ENCODE measurements at places on chromosomes 11 and 22.

DNA sequence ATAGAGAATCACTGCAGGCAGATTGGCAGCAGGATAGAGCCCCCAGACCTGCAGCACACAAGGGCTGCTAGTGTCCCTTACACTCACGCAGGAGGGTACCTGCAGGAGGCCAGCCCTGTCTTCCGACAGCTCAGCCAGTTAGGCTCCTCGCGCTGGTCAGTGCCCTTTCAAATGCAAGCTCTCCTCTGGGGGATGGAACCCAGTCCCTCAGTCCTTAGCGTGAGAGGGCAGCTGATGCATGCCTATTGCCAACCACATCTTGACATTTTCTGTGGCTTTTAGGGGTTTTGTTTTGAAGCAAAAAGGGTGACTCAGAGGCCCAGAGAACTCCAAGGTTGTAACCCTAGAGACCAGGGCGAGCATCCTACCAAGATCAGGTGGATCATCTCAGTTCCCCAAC, 40.0 kb downstream of the WNT11 start:
- peak; percentile 29 for DNase-seq

DNA sequence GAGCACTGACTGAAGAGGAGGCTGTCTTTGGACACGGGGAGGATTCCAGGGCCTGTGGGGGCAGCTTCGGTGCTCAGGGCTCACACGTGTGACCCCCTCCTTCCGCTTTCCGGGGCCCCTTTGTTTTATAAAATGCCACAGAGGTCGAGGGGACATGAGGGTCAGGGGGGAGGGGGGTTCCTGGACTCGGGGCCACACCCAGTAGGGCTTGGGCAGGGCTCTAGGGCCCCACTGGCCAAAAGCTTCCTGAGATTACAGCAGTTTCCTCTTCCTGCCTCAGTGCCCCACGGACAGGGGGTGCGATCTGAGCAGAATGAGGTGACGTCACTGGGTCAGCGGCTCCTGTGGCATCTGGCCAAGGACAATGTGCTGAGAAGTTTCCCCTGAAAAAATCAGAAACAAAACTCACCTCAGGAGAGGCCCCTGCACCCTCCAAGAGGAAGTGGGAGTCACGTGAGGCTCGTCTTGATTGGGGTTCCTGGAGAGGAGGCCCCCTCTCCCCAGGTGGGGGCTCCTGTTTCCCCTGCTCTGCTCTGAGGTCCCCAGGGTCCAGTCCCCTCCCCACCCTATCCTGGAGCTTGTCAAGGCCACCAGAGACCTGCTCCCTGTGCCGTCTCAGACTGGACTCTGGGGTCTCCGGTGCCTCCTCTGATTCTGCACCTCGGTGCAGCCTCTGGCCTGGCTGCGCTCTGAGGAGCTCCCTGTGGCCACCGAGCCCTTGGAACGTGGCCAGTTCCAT, 6.4 kb upstream of the IFITM3 start:
- peak; percentile 77 for DNase-seq

DNA sequence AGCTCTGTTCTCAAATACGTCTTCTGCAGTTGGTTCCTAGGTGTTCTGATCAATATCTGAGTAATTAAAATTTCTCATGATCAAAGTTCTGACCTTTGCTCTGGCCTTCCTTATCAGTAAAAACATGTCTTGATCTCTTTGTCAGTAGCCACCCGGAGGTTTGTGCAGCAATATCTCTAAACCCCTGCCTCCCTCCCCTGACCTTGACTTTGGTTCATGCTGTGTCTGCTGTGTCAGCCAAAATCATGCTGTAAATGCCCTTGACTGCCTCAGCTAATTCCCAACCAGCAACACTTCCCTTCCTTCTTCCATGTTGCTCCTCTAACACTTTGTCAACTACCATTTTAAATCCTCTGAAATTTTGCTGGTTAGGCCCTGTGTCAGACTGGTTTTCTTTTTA, 424.7 kb downstream of the FAM181B start:
- no peak for DNase-seq

- no peak for DNase-seq
Measured at GRCh38 chr11:118439646-118440045, 3.4 kb downstream of the KMT2A start.

DNA sequence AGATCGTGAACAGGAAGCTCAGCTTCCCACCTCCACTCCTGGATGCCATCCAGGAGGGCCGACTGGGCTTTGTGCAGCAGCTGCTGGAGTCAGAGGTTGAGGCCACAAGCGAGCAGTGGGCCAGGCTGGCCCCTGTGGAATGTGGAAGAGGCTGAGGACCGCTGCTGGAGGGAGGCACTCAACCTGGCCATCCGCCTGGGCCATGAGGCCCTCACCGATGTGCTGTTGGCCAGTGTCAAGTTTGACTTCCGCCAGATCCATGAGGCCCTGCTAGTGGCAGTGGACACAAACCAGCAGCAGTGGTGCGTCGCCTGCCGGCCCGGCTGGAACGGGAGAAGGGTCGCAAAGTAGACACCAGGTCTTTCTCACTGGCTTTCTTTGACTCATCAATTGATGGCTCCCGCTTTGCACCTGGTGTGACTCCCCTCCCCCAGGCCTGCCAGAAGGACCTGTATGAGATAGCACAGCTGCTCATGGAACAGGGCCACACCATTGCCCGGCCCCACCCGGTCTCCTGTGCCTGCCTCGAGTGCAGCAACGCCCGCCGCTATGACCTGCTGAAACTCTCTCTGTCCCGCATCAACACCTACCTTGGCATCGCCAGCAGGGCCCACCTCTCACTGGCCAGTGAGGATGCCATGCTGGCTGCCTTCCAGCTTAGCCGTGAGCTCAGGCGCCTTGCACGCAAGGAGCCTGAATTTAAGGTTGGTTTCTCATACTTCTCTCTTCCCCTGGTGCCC, 24.9 kb downstream of the ART5 start:
- DNase-seq, result no peak

- no peak for DNase-seq
Measured at GRCh38 chr11:1302461-1303125, 6.8 kb downstream of the TOLLIP start.

DNA sequence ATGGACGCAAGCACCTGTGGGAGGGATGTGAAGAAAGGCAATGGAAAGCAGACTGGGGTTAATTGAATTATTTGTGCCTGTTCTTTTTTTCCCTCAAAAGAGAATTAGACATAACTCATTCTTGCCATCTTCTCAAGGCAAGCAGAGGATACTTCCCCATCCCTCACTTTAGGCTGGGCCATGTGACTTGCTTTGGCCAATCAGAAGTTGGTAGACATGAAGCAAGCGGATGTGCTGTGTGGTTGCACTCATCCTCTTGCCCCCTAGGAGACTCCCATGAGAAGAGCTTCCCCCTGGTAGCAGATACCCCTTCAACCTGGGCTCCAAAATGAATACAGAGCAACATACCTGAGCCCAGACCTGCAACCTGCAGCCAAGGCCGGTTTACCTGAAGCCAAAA, 124.4 kb upstream of the ZC3H12C start:
- no peak for DNase-seq

- DNase-seq, result no peak
Measured at GRCh38 chr11:59261150-59261549, 48.4 kb upstream of the MPEG1 start.

GRCh38 chr11:28318871-28319270, 210.7 kb downstream of the METTL15 start:
- no peak for DNase-seq

- no peak for DNase-seq
Measured at GRCh38 chr22:33601062-33601461, 319.2 kb downstream of the LARGE1 start.

DNA sequence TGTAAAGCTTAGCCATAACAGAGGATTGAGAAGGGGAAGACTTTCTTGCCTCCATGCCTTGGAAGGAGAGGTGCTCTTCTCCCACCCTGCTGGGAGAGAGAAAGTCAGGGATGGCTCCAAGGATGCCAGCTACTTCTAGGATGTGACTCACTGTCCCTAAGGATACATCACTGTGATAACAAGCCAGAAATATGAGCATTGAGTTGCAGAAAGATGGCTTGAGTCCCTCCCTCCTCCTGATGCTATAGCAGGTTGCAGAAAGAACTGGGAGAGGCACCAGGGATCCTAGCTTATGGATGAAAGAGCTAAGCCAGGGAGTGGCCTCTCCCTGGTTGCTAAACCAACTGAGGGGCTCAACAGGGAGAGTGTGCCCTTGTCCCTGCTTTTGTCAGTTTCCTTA, 27.8 kb upstream of the FJX1 start:
- DNase-seq, result no peak

DNA sequence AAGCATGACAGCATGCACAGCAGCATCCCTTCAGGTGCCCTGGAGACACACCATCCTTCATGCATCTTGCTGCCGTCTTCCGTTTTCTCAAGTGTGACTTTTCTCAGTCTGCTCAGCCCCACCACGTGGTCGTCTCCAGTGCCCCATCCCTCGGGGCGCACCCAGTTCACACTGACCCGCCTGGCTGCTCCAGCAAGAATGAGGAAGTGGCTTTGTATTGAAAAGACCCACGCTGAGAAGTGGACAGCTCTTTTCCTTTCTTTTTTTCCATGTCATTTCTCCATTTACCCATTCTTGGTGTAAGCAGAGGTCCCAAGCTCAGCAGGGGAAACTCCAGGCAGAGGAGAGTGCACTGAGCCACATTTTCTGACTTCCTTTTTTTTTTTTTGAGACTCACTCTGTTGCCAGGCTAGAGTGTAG, 14.5 kb downstream of the SERPINH1 start:
- DNase-seq, result no peak

DNA sequence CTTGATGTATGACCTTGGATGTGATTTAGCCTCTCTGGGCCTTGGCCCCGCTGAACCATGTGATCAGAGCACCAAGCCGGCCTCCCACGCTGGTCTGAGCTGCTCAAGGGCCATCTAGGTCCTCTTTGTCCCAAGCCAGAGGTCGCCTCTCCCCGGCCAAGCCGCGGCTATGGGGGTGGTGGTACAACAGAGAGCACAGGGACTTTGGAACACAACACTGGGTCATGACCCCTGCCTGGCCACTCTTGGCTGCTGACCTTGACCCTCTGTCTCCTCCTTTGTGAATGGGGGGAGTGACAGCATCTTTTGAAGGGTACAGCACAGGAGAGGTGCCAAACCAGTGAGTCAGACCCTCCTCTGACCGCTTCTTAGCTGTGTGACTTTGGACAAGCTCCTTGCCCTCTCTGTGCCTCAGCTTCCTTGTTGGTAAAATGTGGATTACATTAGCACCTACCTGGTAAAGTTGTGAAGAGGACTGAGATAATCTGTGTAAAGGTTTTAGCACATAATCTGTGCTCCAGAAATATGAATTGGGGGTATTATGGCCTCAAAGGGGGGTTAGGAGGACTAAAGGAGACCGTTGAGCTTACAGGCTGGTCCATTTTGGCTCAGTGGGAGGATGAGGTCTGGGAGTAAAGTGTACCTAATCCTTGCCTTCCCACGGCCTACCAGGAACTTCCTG, 4.7 kb downstream of the SCYL1 start:
- DNase-seq, result no peak

DNA sequence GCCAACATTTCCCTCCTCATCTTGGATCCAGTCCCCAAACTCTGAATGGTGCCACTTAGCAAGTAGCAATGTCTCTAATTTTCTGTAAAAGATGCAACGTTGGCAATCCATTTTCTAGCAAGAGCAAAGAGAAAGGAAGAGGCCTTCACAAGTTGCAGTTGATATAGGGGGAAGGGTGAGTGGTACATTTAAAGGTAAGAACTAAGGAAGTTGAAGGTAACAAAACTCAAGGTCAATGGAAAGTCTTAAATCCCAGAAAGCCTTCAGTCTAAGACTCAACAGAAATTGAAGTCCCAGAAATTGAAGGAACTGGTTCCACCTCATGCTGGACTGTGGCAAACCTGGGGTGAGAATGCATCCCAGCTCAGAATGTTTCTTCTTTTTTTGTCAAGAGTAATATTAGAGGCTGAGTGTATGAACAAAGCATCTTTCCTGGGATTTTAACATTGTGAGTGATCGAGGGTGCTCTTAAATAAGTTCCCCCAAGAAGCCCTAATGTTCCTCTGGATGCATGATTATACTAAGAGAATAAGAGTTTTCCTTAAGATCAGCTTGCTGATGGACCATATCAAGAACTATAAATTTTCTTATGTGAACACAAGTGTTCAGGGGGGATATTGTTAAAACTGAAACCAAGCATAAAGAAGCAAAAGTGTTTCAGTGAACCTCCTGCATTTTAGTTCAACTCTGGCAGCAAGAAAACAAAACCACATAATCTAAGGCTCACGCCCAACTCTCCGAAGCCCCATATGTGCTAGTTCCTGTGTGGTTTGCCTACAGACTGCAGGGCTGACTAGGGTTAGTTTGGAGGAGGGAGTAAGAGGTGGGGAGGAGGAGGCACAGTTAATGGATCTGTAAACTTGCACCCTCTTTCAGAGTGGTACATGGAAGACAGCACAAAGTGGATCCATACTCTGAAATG, at the start of gene GRAP2:
GRAP2 (plus strand) TSS at position 779 of the 922 bp plus-strand sequence. CDS start 46,023 bp downstream, outside the sequence.
- DNase-seq, result peak; percentile 62

DNA sequence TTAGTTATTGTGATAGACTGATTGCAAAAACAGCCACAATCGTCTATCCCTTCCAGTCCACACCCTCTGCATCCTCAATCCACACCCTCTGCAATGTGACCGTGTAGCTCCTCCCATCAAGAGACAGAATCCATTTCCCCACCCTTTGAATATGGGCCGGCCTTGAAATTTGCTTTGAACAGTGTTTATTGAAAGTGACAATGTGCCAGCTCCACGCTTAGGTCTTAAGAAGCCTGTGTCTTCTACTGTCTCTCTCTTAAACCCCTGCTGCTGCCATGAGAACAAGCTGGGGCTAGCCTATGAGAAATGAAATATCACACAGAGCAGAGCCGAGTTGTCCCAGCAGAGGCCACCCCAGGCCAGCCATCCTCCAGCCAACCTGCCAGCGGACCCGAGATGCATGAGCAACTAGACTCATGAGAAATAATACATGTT, 22.3 kb upstream of the MICAL2 start:
- DNase-seq, result no peak

DNA sequence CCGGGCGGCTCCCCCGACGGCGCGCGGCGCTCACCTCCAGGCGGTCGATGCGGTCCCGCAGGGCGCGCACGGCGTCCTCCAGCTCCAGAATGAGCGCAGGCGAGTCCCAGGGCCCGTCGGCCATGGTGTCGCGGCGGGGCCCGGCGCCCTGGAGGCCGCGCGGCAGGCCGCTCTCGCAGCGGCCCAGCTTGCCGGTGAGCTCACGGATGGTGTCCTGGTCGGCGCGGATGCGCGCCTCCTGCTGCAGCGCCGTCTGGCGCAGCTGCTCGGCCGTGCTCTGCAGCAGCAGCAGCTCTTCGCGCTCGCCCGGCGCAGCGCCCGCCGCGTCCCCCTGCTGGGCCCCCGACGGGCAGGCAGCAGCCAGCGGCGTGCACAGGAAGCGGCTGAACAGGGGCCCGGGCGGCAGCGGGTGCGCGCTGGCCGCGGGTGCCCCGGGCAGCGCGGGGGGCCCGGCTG, 599 bp downstream of the NPTXR start:
- DNase-seq, result peak; percentile 46

GRCh38 chr11:36432093-36432469, 78.0 kb downstream of the TRAF6 start:
- no peak for DNase-seq

DNA sequence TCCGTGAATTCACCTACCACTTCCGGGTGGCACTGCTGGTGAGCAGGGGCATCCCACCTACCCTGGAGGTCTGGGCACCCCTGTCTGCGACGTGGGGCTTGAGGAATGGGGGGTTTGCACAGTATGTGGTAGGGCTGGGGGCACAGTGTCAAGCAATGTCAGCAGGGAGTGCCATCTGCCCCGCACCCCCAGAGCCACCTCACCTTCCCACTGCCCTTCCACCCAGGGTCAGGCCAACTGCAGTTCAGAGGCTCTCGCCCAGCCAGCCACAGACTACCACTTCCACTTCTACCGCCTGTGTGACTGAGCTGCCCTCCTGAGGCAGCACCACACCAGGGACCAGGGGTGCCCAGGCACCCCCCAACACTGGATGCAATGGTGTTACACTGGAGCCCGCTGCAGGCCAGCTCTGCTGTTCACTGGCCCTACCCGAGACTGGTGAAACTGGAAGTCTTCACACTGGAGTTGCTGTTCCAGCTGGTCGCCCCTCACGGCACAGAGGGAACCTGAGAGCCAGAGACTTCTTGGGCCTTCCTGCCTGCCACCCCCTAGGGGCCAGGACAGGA, 6.5 kb downstream of the TMEM258 start:
- no peak for DNase-seq

All from stimulated activated CD4-positive, alpha-beta T cell treated with anti-CD3 and anti-CD28 coated beads, Interleukin-1b, Interleukin-23, amount 100 ng/mL, for 48 hours (primary cell).